ENCODE measurements at places on chromosomes 11 and 22.

DNA sequence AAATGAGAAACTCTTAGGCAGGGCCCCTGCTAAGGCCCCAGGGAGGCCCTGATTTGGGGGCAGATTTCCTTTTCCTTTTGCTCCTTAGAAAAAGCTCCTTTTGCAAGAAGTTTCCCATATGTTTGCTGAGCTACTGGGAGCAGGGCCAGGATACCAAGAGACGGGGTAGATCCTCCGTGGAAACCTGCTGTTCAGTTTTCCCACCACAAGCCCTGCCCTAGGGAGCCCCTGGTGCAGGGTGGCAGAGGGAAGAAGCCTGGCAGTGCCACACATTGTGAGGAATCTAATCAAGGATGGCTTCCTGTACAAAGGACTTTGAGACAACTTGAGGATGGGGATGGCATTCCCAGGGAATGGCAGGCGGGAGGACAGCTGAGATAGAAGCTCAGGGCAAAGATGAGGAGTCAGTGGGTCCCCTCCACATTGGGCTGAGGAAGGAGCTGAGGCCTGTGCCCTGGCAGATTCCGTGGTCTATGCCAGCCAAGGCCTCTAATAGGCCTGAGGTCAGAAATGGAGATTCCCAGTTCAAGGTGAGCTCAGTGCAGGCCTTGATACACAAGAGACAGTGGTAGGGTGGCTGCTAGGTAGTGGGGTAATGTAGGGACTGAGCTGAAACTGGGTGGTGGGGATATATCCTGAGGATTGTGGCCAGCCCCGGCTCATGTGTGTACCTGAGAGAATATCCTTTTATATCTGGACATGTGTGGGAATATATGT lies 15.0 kb downstream of the TUB start:
- DNase-seq: no peak

- DNase-seq: no peak
These were observed 33.0 kb downstream of the GNB1L start for GRCh38 chr22:19821523-19822300.

- DNase-seq: no peak
These were observed 16.9 kb downstream of the MRGPRG start for GRCh38 chr11:3201677-3202181.

- no peak for DNase-seq
These were observed 49.4 kb downstream of the BID start for GRCh38 chr22:17724678-17725499.

- no peak for DNase-seq
These were observed 419 bp downstream of the ANKRD54 start for GRCh38 chr22:37843741-37844089.

DNA sequence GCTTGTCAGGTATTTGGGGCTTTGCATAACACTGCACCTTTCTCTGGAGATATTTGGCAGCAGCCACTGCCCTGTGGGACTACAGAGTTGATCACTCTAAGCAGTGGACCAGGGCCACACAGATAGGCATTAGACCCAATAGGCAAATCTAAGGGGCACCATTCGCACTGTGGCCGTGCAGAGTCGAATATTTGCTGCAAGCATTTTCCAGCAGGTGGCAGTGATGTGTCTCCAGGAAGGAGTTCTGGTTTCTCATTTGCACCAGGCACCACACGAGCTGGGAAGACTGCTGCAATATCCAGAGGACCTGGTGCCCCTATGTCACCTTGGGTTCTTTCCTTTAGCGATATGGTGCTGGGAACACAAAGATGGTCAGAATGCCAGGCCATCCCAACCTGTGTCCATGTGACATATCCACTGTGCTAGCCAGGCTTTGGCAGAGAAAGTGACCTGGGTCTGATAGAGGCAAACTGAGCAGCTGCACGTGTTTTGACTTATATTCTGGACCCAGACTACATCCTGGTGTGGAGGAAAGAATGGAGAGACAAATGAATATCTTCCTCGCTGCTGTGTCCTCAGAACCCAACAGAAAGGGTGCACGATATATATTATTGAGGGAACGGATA lies 318.7 kb downstream of the BUD13 start:
- peak; percentile 21 for DNase-seq
